ENCODE measurements at places on chromosomes 4 and X.

- DNase-seq = no peak
Measured at GRCh38 chr4:101242441-101242840, 104.9 kb downstream of the PPP3CA start.

- DNase-seq = no peak
Measured at GRCh38 chrX:45208121-45208856, 7.6 kb upstream of the DIPK2B start.

- DNase-seq = no peak
Measured at GRCh38 chr4:16582036-16582435, 316.4 kb downstream of the LDB2 start.

DNA sequence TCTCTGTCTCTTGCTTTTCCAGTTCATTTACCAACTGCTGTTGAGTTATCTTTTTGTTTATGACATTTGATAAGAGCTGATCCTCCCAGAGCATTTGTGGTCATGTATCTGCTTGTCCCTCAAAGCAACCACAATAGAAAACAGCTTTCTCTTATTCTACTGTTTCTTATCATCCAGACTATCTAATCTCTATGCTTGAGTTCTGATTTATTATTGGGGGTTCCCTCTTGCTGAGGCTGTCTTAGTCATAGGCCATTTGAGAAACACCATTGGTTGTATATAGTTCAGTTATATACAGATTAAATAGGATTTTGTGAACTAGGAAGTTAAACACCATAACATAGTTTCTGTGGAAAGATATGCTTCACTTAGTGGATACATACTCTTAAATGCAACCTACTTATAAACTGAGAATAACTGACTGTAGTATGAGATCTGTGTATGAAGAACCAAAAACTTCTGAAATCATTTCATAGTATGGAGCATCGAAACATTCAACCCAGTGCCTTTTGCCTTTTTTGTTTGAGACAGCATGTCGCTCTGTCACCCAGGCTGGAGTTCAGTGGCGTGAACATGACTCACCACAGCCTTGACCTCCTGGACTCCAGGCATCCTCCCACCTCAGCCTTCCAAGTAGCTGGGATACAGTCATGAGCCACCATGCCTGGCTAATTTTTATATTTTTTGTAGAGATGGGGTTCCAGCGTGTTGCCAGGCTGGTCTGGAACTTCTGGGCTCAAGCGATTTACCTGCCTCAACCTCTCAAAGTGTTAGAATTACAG is 75.8 kb downstream of the STIM2 start:
- DNase-seq = no peak

- peak; percentile 40 for DNase-seq
Measured at GRCh38 chr4:157992038-157992705, 180.7 kb downstream of the GASK1B start.

GRCh38 chr4:162274354-162274753 is 110.6 kb upstream of the FSTL5 start:
- no peak for DNase-seq

- DNase-seq = no peak
Measured at GRCh38 chr4:25654971-25655963, at the start of gene SLC34A2. SLC34A2 (plus strand) TSS chr4:25655851; CDS start chr4:25662501, 6,650 bp downstream.

DNA sequence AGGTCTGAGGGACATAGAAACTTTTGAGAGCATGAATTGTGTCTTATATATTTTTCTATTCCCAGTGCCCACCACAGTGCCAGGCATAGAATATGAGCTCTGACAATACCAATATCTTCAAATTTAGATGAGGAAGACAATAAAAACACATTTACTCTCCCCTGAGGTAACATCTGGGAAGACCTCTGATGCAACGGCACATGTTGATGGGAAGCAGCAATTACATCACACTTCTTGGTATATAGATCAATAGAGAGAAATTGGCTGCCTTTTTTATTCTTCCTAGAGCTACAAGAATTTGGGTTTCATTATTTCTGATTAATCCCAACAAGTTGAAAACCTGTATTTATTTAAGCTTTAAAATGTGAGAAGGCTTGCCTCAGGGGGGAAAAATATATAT is 67.4 kb upstream of the SMAD1 start:
- DNase-seq = no peak

DNA sequence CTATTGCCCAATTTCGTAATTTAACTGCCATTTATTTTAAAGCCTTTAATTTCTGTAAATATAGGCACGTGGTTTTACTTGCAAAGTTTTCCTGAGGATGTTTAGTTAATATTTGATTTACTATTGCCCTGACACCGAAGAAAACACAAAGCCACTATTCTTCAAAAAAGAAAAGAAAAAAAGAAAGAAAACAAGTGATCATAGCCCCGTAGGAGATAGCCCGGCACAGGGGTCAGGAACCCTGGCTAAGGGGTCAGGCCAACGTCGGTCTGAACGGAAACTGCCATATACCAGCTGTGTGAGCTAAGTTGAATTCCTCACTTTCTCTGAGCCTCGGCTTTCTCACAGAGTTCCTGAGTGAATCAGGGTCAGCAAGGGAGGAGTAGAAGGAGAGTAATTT is 17.7 kb upstream of the LAMP2 start:
- no peak for DNase-seq

- DNase-seq = no peak
Measured at GRCh38 chr4:101540336-101540735, 193.0 kb upstream of the PPP3CA start.

DNA sequence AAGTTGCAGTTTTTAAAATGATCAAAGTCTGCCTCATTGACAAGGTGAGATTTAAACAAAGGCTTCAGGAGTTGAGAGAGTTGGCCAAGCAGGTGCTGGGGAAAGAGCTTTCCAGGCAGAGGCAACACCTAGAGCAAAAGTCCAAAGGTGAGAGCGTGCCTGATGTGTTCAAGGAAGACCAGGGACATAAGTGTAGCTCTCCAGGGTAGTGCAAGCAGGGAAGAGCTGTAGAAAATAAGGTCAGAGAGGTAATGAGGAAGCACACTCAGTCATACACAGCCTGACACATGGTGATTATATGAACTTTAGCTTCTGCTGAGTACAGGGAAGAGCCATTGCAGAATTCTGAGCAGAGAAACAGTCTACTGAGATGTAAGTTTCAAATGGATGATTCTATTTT is 265.0 kb upstream of the NWD2 start:
- no peak for DNase-seq

GRCh38 chrX:73903941-73904340 is 340.9 kb downstream of the CHIC1 start:
- DNase-seq = no peak

GRCh38 chr4:2651998-2652397 is 104.1 kb downstream of the TNIP2 start:
- DNase-seq = no peak

DNA sequence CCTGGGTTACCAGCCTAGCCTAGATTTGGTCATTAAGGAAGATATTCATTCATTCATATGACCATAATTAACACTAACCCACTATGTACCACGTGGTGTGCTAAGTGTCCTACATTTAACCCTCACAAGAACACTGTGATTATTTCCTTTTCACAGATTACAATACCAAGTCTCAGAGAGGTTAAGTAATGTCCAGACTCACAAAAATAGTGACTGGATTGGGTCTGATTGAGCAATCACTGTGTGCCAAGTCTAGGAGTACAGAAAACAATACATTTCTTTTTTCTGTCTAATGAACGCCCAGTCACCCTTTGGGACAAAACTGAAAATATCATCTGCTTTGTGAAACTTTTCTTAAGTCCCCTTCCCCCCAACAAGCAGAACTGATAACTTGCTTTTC is 7.6 kb upstream of the DLG3 start:
- DNase-seq = no peak

DNA sequence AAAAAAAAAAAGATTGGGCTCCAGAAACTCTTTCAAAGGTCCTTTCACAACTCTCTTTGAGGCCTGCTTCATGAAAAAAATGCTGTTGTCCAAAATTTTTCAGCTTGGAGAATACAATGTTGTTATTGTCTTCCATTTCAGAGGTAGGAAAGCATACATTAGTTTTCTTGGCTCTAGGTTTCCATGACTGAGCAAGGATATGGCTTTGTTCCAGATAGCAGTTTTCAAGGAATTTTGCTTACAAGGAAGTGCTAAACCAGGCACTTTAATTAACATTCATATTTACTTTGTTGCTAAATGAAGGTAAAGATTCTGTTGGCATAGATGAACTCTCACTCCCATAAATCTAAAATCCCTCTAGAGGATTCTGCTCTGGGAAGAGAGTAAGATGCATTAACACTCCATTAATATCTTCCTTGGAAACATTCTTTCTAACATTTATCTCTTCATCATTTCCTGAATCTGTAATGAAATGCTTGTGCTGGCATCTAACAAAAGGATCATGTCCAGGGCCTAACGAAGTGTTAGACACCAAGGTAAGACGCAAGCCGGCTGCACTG is 118.4 kb downstream of the COL25A1 start:
- no peak for DNase-seq

DNA sequence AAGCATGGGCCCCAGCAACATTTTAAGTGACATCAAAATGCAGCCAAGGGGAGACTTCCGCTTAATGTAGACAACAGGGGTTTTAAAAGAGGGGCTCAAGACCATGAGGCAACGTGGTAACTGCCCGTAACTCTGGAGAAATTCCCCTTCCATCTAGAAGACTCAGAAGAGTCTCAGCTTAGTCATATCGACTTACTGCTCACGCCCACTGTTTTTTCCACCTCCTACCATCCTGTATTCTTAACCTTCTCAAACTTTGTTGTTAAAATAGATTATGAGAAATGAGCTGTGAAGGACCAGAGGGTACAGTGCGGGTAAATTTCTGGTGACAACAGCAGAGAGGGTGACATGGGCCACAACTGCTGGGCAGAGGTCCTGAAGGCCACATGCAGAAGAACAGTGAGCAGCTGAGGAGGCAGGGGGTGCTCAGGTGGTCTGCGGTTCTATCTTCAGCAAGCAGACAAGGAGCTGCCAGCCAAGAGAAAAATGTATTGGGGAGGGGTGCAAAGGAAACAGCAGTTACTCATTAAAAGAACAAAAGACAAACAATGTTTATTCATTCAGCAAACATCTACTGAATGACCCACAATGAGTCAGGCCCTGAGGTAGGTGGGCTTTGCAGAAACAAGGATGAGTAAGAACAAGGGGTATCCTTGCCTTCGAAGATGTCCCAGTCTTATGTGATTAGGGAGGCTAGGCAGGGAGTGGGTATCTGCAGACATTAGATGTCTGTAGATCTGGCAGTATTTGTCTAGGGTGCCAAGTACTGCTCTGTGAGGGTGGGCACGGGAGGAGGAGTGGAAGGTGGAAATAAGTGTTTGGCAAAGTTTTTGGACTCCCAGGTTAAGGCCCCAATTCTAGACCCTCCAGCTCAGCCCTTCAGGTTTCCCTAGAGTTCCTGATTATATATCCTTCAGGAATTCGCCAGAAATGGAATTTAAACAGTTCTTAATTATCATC is 175.3 kb downstream of the TSPAN5 start:
- DNase-seq = no peak

GRCh38 chrX:95733426-95733825 is 951.2 kb upstream of the DIAPH2 start:
- no peak for DNase-seq

- no peak for DNase-seq
Measured at GRCh38 chr4:146645921-146646320, 7.2 kb downstream of the POU4F2 start.

DNA sequence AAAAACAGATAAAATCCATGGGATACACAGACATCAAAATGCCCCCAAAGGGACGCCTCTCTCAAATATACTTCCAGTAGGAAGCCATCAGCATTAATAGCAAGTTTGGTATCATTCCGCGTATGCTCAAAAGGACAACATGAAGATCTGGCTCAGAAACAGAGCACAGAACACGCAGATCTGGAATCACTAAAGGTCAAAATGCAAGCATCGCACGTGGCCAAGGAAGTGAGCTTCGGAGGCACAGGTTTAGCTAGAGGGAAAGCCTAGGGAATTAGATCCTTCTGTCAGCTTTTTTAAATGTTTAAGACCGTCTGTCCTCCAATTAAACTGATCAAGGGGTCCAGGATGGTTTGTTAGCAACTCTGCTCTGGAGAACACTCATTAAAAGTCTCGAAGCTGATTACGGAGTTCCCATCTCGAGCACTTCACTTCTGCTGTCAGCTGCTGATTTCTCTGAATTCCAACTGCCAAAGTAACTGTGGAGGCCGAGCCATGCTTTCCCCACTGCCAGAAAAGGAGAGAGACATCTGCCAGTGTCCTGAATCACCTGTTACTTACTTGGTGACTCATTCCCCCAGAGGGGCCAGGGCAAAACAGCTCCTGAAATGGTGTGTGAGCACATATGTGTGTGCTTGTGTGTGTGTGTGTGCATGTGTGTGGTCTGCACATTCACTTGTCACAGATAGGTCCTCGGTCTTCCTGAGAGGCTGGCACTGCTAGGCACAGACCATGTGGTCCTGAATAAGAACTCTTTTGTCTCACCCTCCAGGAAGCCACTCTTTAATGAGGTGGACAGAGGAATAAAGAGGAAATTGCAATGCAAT is 177.7 kb upstream of the PPARGC1A start:
- peak; percentile 23 for DNase-seq

- no peak for DNase-seq
Measured at GRCh38 chr4:81436941-81437574, 34.6 kb downstream of the RASGEF1B start.

GRCh38 chr4:76957004-76957738 is 7.6 kb downstream of the SEPTIN11 start:
- DNase-seq = no peak

- no peak for DNase-seq
Measured at GRCh38 chr4:120059036-120059435, 7.6 kb downstream of the MAD2L1 start.

DNA sequence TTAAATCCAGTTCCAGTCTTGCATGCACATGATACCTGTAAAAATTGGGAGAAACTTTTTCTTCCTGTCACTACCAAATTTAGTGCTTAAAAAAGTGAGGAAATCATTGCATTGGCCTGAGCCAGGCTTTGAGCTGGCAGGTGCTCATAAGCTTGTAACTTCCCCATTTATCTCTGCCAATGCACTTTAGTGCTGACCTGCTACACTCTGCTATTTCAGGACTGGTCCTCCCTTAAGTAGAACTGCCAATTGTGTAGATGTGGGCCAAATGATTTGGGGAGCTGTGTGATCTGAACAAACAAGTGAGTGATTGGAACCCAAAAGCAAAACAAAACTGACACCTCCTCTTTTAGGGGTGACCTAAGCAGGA is 51.8 kb downstream of the ZNF827 start:
- no peak for DNase-seq

GRCh38 chr4:2048831-2049230 is 10.3 kb upstream of the NAT8L start:
- DNase-seq = no peak

GRCh38 chrX:122512561-122513072 is 671.5 kb upstream of the GRIA3 start:
- DNase-seq = peak; percentile 31

DNA sequence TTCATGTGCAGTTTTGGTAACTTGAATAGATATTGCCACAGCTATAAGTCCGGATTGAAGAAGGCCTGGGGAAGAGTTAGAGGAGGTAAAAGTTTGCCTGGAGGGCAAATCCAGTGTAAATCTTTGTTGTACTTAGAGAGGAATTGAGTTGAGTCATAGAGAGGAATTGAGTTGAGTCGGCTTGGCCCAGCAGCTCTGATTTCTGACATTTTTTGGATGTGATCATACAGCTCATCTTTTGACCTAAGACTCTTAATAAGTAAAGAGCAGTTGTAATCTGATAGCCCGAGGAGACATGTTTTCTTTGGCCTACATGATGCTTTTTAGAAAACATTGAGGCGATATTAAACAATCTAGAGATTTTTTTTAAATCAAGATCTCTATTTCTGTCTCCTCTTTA is 3.9 kb downstream of the KIT start:
- DNase-seq = peak; percentile 84

All from AG08395 (cell line).